ENCODE measurements at places on chromosomes 5 and 9. TPM values are rescaled to one million over a fixed set of nuclear protein-coding genes. Genes with fewer than 3 reads are reported as not detected.
A peak's percentile ranks its signal among the peaks of the same experiment; 100 is the strongest.

DNA sequence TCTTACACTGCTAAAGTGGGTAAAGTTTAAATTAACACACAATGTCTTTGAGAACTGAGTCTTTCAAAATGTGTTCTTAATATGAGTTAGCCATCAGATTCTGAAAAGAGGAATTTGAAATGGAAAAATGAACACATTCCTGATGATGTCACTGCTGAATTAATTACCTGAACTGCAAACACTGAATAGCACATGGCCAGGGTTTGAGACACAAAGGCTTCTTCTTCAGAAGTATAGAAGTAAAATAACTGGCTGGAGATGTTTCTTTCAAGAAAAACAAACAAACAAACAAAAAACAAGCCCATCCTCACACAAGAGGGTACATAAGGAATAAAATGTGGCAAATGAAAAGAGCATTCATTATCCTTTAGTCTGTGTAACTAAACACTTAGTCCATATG lies 7.1 kb downstream of the GLIS3 start:
- no peak for DNase-seq

GRCh38 chr9:21708260-21708711 lies 94.2 kb upstream of the MTAP start:
- no peak for DNase-seq

GRCh38 chr5:100905259-100905914 lies 2.3 kb upstream of the ST8SIA4 start:
- no peak for DNase-seq

DNA sequence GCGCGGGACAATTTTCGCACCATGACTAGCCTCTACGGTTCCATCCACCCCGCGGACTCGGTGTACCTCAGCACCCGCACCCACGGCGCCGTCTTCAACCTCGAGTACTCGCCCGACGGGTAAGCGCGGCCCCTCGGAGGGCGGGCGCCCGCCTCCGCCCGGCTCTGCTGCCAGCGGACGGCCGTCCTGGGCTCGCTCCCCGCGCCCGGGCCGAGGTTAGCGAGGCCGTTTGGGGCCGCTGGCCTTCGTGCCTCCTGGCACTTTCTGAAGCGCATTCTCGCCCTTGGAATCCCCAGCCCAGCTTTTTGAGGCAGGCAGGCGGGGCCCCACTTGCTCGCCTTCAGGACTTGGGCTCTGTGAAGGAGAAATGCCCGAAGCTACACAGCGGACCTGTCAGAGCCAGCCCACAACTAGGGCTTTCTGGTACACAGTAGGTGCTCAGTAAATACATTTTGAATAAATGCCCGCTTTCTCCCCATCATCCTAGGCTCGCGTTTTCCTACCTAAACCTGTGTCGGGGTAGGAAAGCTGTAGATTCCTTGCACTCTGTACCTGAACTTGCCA lies 772 bp downstream of the DCAF10 start:
- DNase-seq = peak; percentile 7

- DNase-seq = peak; percentile 22
Measured at GRCh38 chr5:115543365-115544042, 1.1 kb downstream of the FEM1C start.

- DNase-seq = peak; percentile 18
Measured at GRCh38 chr9:112443200-112443599, 43.4 kb upstream of the KIAA1958 start.

DNA sequence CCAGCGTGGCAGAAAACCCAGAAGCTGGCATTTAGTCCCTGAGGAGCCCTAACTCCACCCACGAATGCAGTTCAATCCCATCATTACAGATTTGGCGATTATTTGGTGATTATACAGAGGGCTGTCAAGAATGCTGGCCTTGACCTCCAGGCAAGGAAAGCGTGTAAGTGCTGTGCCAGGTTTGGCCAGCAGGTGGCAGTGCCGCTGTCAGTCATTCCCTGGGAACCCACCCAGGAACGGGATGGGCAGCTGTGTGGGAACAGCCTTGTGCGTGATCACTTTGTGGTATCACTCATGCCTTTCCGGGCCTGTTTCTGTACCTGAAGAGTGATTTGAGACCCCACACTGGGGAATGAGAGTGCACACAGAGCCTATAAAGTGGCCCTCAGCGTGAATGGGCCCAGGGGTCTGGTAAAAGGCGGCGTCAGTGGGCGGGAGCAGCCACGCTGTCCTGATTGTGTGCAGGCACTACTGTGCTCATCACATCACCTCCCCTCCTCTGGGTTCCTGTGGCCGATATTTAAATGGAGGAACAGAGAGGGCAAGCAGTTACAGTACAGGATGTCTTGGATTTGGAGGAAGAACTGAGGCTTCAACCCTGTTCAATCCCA lies 215.6 kb downstream of the ROR2 start:
- peak; percentile 56 for DNase-seq

Gene SKP2
- 32.0 TPM for total RNA-seq

DNA sequence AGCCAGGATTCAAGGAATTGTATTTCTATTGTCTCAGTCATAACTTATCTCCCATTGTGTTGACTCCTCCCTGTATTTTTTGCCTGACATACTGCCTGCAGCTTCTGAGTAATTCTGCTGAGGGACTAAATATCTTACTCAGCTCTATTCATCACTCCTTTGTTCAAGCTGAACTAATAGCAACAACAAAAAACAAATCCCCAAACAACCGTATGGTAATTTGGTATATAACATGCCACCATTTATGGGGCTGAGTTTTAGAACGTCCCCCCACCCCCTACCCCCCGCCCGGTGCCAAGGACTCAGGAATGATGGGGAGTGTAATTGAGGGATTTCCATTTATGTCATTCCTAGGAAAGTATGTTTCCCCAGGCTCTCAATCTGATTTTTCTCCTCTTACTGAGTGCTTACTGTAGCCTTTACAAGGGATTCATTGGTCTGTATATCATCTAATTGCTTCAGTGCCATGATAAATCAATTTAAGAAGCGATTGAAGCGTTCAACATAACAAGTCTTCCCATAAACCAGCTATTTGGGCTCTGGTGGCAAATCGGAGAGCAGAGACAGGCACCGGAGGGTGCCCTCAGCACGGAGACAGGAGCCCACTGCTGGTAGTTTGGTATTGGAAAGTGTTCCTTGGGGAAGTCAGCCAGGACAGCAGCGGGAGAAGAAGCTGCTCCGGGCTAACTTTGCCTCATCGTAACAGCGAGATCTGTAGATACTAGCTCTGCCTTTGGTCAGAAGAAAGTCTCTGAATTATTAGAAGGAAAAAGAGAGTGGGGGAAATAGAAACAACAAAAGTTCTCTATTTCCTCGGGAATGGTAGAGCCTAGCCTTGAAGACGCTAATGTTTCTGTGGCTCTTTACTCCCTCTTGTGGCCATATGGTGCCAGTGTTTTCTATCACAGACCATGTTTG lies 40.7 kb upstream of the HSD17B4 start:
- peak; percentile 78 for DNase-seq

Gene PRDM9
- total RNA-seq = 0.12 TPM

- no peak for DNase-seq
Measured at GRCh38 chr9:134175808-134176598, 11.6 kb upstream of the RNU6ATAC start.

DNA sequence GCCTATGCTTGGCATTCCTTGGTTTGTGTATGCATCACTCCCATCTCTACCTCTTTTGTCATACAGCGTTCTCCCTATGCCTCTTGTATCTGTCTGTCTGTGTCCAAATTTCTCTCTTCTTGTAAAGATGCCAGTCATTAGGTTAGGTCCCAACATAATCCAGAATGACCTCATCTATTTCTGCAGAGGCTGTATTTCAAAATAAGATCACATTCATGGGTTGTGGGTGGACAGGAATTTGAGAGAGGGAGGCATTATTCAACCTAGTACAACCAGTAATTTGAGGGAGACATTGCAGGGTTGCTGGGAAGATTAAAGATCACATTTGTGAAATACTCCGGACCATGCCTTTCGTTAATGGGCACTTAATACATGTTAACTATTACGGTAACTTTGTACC lies 155.0 kb downstream of the MAN2A1 start:
- DNase-seq = peak; percentile 22

DNA sequence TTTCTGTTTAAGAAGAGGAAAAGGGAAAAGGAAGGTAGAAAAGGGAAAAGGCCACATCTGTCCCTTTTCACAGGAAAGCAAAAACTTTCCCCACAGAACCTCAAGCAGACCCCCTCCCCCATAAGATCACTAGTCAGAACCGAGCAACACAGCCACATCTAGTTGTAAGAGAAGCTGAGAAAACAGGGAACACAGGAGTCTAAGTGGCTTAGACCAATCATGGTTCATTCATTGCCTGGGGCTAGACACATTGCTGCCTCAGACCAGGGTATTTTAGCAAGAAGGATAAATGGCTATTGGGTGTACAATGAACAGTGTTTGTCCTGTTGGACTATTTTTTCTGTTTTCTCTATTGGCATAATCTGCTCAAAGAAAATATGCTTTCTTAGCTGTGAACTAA lies 98.0 kb downstream of the ARL15 start:
- DNase-seq = no peak

DNA sequence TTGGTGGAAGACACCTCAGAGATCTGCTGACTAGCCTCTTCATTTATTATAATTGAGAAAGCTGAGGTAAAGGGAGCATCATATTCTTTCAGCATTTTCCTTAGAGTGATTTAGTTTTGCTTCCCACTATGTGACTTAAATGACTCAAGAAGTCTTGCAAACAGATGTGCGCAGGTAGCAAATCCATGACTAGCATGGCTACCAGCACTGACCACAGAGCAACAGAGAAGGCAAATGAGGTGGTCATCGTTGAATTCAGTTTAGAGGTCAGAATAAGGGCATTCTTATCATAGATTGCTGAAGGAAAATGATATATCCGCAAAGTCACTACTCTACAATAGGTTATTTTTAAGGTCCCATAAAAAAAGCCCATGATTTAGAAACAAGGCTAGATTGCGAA lies 162.2 kb downstream of the PIK3R1 start:
- DNase-seq = no peak

- DNase-seq = no peak
Measured at GRCh38 chr9:3268223-3268622, 257.6 kb downstream of the RFX3 start.

Gene EGR1
- total RNA-seq = 1.9 TPM

DNA sequence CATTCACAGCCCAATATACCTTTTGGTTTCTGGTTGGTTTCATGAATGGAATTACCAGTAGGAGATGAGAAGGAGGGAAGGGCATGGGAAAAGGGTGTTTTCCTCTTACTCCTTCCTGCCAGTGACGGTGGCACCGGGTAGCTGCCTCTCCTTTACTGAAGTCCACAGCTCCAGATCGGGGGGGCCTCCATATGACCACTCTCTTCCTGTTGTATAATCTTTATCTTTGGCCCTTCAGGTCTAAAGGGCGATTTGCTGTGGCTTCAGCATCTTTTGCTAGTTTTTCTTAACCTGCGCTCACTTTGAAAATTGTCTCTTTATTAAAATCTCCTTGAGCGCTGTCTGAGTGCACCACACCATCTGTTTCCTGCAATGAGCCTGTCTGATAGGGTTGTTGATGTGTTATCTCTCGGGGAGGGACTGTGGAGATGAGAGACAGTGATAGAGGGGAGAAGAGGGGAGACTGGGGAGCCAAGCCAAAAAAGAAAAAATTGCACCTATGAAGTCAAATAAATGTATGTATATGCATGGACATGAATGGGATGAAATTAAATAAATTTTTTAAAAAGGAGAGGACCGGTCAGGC lies 449.3 kb upstream of the KLF4 start:
- DNase-seq = no peak

GRCh38 chr9:28365020-28365640 lies 791.8 kb upstream of the C9orf72 start:
- DNase-seq = peak; percentile 1

- peak; percentile 43 for DNase-seq
Measured at GRCh38 chr9:73081979-73082657, 69.5 kb upstream of the ANXA1 start.

- DNase-seq = no peak
Measured at GRCh38 chr5:122565331-122565730, 209.5 kb upstream of the SNX2 start.

- DNase-seq = no peak
Measured at GRCh38 chr5:73918791-73919221, 292.8 kb downstream of the ARHGEF28 start.

DNA sequence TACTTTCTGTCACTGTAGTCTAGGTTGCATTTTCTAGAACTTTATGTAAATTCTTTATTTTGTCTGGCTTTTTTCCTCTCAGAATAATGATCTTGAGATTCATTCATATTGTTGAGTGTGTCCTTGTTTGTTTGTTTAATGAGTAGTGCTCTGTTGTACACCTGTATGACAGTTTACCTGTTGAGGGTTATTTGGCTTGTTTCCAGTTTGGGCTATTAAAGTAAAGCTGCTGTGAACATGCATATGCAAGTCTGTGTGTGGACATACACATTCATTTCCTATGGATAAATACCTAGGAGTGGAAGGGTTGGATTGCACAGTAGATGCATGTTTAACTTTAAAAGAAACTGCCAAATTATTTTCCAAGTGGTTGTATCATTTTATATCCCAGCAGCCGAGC lies 30.4 kb downstream of the MVB12B start:
- DNase-seq = peak; percentile 59

DNA sequence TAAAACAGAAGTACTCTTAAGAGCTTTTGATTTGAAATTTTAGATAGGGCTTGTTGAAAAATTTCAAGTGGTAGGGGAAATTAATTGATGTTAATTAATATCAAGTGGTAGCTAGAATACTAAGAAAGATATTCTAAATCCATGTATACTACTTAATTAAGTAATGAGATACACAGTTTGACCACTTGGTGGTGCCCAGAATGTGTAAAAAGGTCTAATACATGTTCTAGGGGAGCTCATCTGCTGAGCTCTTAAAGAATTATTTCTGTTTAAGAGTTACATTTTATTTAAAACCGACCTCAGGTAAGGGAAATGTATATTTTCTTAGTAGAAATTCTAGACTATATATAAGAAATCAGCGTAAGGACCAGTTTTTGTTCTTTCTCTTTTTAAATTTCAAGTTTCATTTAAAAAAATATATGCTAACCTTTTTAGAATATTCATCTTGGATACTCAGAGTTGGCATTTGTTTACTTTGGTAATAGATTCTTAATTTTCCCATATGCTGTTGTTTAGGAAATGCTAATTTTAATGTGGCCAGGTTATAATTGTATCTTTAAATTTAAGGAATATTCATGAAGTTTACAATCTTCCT lies 61.5 kb downstream of the LNPEP start:
- peak; percentile 63 for DNase-seq

- DNase-seq = no peak
Measured at GRCh38 chr5:71974165-71974564, 133.1 kb upstream of the MAP1B start.

- DNase-seq = no peak
Measured at GRCh38 chr5:74285675-74286280, 354.8 kb downstream of the ENC1 start.
